Natural killer cell (primary cell): ENCODE measurements at places on chromosomes 3 and 15. TPM values are rescaled to one million over a fixed set of nuclear protein-coding genes. Genes with fewer than 3 reads are reported as not detected.

Gene BCL6
- total RNA-seq = 41.0 TPM

Gene CBLB
- 230 TPM for total RNA-seq

Gene ADPGK
- 99.8 TPM for total RNA-seq

Gene TJP1
- not detected for total RNA-seq

Gene FAM227B
- 4.9 TPM for total RNA-seq

Gene CADPS
- not detected for total RNA-seq

Gene PAQR9
- not detected for total RNA-seq

Gene CDCP1
- total RNA-seq = 0.38 TPM

Gene ALPK3
- total RNA-seq = 1.1 TPM

Gene LRRC31
- total RNA-seq = not detected

Gene FAM43A
- 21.6 TPM for total RNA-seq

Gene PLOD2
- total RNA-seq = not detected

Gene ADGRG7
- not detected for total RNA-seq

Gene ZCWPW2
- total RNA-seq = not detected

Gene KBTBD13
- not detected for total RNA-seq

Gene NEK10
- total RNA-seq = 0.68 TPM

Gene ATP13A5
- total RNA-seq = not detected

Gene GOLGA6L7
- not detected for total RNA-seq

Gene FBXL22
- 0.33 TPM for total RNA-seq

Gene TTLL13
- total RNA-seq = 1.2 TPM

Gene CMTM8
- total RNA-seq = 0.31 TPM

Gene POLQ
- 1.2 TPM for total RNA-seq

Gene LDHAL6B
- not detected for total RNA-seq

Gene CEP19
- total RNA-seq = 1.8 TPM

Gene CPNE9
- total RNA-seq = 0.43 TPM

Gene ATP8B4
- total RNA-seq = 55.6 TPM

Gene UROC1
- not detected for total RNA-seq

Gene HHATL
- total RNA-seq = not detected

Gene ZNF385D
- 0.25 TPM for total RNA-seq

Gene LSAMP
- not detected for total RNA-seq

Gene TRPM1
- not detected for total RNA-seq

Gene UBA7
- total RNA-seq = 283 TPM

Gene NBEAL2
- 453 TPM for total RNA-seq

Gene ADIPOQ
- total RNA-seq = not detected

Gene ITPKA
- not detected for total RNA-seq

Gene DUOXA2
- total RNA-seq = not detected

Gene CMC1
- total RNA-seq = 122 TPM

Gene CHST13
- total RNA-seq = not detected

Gene TMOD2
- 4.7 TPM for total RNA-seq

Gene GPR176
- 0.38 TPM for total RNA-seq

Gene GRK7
- total RNA-seq = 0.16 TPM

Gene TLR9
- not detected for total RNA-seq

Gene GPR27
- total RNA-seq = 2.8 TPM
